ENCODE measurements at places on chromosomes 16 and 17. TPM values are rescaled to one million over a fixed set of nuclear protein-coding genes. Genes with fewer than 3 reads are reported as not detected.

The TRIM72 gene
- total RNA-seq = 0.19 TPM

The CIITA gene
- total RNA-seq = 16.7 TPM

The TLCD1 gene
- total RNA-seq = 7.7 TPM

The MYADML2 gene
- total RNA-seq = 0.05 TPM

The SEPTIN12 gene
- not detected for total RNA-seq

The CTRB2 gene
- total RNA-seq = not detected

The SPEM1 gene
- total RNA-seq = not detected

The C16orf74 gene
- 1.5 TPM for total RNA-seq

The MT1H gene
- 0.85 TPM for total RNA-seq

The KRT28 gene
- total RNA-seq = 0.05 TPM

The GALR2 gene
- total RNA-seq = 0.09 TPM

The PIMREG gene
- 15.1 TPM for total RNA-seq

The TERF2IP gene
- total RNA-seq = 82.2 TPM

The ZNF750 gene
- total RNA-seq = 3.9 TPM

The TBC1D3I gene
- not detected for total RNA-seq

The CCL1 gene
- 0.71 TPM for total RNA-seq

The DHRS7C gene
- 0.24 TPM for total RNA-seq

The CLEC18A gene
- 0.19 TPM for total RNA-seq

The TBC1D16 gene
- total RNA-seq = 3.7 TPM

The KIF2B gene
- not detected for total RNA-seq

The ZPBP2 gene
- total RNA-seq = not detected

The SLC5A10 gene
- 0.05 TPM for total RNA-seq

The G6PC1 gene
- total RNA-seq = 0.05 TPM

The RNF157 gene
- total RNA-seq = 0.61 TPM

The CDRT15 gene
- not detected for total RNA-seq

The CIBAR2 gene
- total RNA-seq = 0.09 TPM

The HYDIN gene
- 0.33 TPM for total RNA-seq

The CCDC154 gene
- 0.71 TPM for total RNA-seq
